ENCODE measurements at places on chromosomes 4 and X.

- no peaks in the 10 kb centered on the region for H3K27me3 ChIP-seq
- H3K4me3 ChIP-seq = no peak overlapping the region
- no peaks in the 10 kb centered on the region for H3K4me1 ChIP-seq
- no peak overlapping the region for H3K27ac ChIP-seq
- DNase-seq = no peak
These were observed 28.0 kb downstream of the PDHA2 start for GRCh38 chr4:95867919-95868318.

- H3K4me3 ChIP-seq = no peak overlapping the region
- H3K27ac ChIP-seq = no peak overlapping the region
- H3K27me3 ChIP-seq = no peaks in the 10 kb centered on the region
- no peak for DNase-seq
- no peaks in the 10 kb centered on the region for H3K4me1 ChIP-seq
- H3K36me3 ChIP-seq = no peaks in the 10 kb centered on the region
These were observed 5.2 kb upstream of the IRF2 start for GRCh38 chr4:184479516-184479950.

DNA sequence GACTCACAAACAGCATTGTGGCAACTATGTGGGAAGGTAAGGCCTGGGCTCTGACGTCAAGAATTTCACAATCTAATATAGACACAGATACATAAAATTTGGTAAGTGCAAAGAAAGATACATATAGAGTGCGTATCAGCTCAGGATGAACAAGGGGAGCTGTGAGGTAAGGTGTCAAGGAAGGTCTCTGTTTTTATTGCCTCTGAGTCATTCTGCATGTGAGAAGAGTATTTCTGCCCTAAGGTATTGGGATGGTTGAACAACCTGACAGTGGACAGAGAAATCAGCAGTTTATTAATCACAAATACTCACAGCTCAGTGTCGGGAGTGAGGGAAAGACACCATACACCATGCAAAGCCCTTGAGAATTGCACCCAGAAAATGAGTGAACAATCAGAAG lies 89.8 kb downstream of the COMMD8 start:
- DNase-seq = no peak
- no peaks in the 10 kb centered on the region for H3K4me1 ChIP-seq

DNA sequence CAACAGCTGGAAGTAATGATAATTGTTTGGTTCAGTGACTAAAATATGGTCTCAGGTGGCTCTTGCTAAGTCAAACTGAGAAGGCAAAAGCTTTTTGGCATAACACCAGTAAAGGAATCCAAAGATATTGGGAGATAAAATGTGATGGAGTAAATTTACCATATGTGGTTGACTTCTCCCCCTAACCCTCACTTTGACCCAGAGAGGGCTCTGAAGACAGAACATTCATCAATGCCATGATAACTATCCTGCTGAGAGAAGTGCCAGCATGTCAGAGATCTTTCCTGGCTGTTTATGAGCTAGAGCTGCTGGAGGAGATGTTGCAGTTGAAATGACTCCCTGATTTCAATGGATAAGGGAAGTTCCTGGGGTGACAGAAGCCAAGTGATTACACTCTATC lies 213.4 kb downstream of the SPCS3 start:
- no peak overlapping the region for H3K4me3 ChIP-seq
- DNase-seq = no peak
- H3K27me3 ChIP-seq = no peaks in the 10 kb centered on the region
- no peaks in the 10 kb centered on the region for H3K4me1 ChIP-seq
- H3K36me3 ChIP-seq = no peaks in the 10 kb centered on the region

GRCh38 chrX:124217304-124218251 lies 114.9 kb upstream of the TEX13D start:
- H3K4me3 ChIP-seq = no peak overlapping the region
- no peak overlapping the region for H3K27ac ChIP-seq
- H3K36me3 ChIP-seq = no peaks in the 10 kb centered on the region
- H3K27me3 ChIP-seq = peaks cover 5% of the 10 kb centered on the region
- DNase-seq = no peak

GRCh38 chr4:185396724-185397385 lies at the start of gene ANKRD37:
Gene ANKRD37 (plus strand): TSS chr4:185396841. CDS start chr4:185396924, 83 bp downstream.
- peak within 1 kb of the TSS; percentile 78 for H3K4me3 ChIP-seq
- no peaks in the 10 kb centered on the region for H3K36me3 ChIP-seq
- no peak for DNase-seq
- H3K27me3 ChIP-seq = no peaks in the 10 kb centered on the region

GRCh38 chrX:41336447-41336846 lies 2.5 kb downstream of the DDX3X start:
- H3K4me1 ChIP-seq = peaks cover 13% of the 10 kb centered on the region
- H3K27me3 ChIP-seq = no peaks in the 10 kb centered on the region
- no peak for DNase-seq
- peaks cover 8% of the 10 kb centered on the region for H3K36me3 ChIP-seq
- peak overlapping the region; percentile 78 for H3K4me3 ChIP-seq
- H3K27ac ChIP-seq = no peak overlapping the region

- no peaks in the 10 kb centered on the region for H3K27me3 ChIP-seq
- no peaks in the 10 kb centered on the region for H3K36me3 ChIP-seq
- H3K4me3 ChIP-seq = no peak overlapping the region
- H3K4me1 ChIP-seq = no peaks in the 10 kb centered on the region
- DNase-seq = no peak
- H3K27ac ChIP-seq = no peak overlapping the region
These were observed 372.9 kb upstream of the NDST3 start for GRCh38 chr4:117661091-117662072.

DNA sequence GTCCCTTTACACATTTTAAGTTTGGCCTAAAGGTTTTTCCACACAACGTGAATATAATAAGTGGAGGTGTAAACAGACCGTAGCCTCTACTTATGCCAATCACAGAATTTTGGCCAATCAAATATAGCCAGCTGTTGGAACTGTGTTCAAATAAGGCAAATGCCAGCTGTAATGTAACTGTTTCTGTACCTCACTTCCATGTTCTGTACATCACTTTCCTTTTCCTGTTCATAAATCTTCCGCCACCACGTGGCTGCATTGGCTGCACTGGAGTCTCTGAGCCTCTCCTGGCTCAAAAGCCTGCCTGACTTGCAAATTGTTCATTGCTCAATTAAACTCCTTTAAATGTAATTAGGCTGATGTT lies 105.1 kb upstream of the SMIM31 start:
- H3K27ac ChIP-seq = no peak overlapping the region
- H3K4me1 ChIP-seq = no peaks in the 10 kb centered on the region
- no peak for DNase-seq
- H3K27me3 ChIP-seq = no peaks in the 10 kb centered on the region

GRCh38 chr4:24840826-24841543 lies 45.6 kb downstream of the SOD3 start:
- H3K27me3 ChIP-seq = no peaks in the 10 kb centered on the region
- H3K27ac ChIP-seq = no peak overlapping the region
- H3K4me3 ChIP-seq = no peak overlapping the region
- H3K36me3 ChIP-seq = no peaks in the 10 kb centered on the region
- H3K4me1 ChIP-seq = no peaks in the 10 kb centered on the region

DNA sequence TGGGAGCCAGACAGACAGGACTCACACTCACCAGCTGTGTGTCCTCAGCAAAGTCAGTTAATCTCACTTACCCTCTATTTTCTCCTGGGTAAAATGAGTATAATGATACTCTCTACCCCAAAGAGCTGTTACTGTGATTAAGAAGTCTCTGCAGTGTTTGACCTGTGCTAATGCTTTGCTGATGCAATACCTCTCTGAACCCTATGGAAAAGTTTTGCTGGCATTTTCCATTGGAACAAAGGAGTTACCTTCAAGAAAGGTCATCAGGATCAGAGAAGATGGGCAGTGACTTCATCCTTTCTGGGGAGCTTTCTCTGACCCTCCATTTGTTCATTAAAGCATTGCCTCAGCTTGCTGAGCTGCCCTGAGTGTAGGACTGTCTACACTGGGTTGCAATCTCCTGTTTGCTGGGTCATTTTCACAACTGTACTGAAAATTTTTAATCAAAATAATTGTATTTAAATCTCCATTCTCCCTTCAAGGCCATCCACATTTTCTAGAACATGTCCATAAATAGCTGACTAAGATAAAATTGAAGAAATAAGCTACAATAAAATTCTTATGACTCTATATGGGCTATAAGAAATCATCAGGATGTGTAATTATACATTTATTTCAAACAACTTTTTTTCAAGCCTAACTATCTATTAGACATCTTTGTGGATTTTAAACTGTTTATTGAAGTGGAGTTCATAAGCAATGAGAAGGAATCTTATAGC lies 272.8 kb upstream of the CPEB2 start:
- H3K4me3 ChIP-seq = no peak overlapping the region
- no peak for DNase-seq
- H3K4me1 ChIP-seq = no peaks in the 10 kb centered on the region
- no peaks in the 10 kb centered on the region for H3K27me3 ChIP-seq

GRCh38 chr4:8559524-8560264 lies 20.5 kb upstream of the GPR78 start:
- H3K4me1 ChIP-seq = no peaks in the 10 kb centered on the region
- H3K27me3 ChIP-seq = no peaks in the 10 kb centered on the region
- no peak overlapping the region for H3K4me3 ChIP-seq
- no peaks in the 10 kb centered on the region for H3K36me3 ChIP-seq
- no peak overlapping the region for H3K27ac ChIP-seq

GRCh38 chrX:69503782-69504625 lies at the start of gene NALF2:
Gene NALF2 (plus strand): TSS chrX:69504326. CDS start chrX:69505283, 957 bp downstream.
- H3K27me3 ChIP-seq = no peaks in the 10 kb centered on the region
- DNase-seq = no peak
- peak within 1 kb of the TSS; percentile 60 for H3K4me3 ChIP-seq
- H3K4me1 ChIP-seq = no peaks in the 10 kb centered on the region

GRCh38 chr4:89303177-89303576 lies 4.4 kb downstream of the GPRIN3 start:
- H3K27me3 ChIP-seq = peaks cover 3% of the 10 kb centered on the region
- H3K4me3 ChIP-seq = no peak overlapping the region
- H3K36me3 ChIP-seq = no peaks in the 10 kb centered on the region
- no peaks in the 10 kb centered on the region for H3K4me1 ChIP-seq

DNA sequence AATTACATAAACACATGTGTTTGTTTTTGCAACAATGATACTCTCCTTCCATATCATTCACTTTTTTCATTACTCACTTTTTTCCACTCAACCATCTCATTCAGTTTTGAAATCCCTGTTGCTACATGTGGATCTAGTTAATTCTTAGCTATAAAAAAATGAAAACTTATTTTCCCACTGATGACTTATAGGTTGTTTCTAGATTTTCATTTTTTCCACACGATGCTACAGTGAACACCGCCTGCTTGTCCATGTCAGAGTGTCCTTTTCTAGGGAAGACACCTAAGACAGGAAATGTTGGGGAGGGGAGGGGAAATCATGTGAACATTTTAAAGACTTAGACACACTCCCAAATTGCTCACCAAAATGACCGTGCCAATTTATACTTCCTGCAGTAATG lies 70.2 kb downstream of the SUPT20HL2 start:
- no peaks in the 10 kb centered on the region for H3K27me3 ChIP-seq
- no peaks in the 10 kb centered on the region for H3K4me1 ChIP-seq
- H3K36me3 ChIP-seq = no peaks in the 10 kb centered on the region
- H3K27ac ChIP-seq = no peak overlapping the region
- no peak overlapping the region for H3K4me3 ChIP-seq

- H3K27ac ChIP-seq = no peak overlapping the region
- no peaks in the 10 kb centered on the region for H3K36me3 ChIP-seq
- no peaks in the 10 kb centered on the region for H3K27me3 ChIP-seq
These were observed 12.1 kb upstream of the ARAP2 start for GRCh38 chr4:36256398-36256891.

DNA sequence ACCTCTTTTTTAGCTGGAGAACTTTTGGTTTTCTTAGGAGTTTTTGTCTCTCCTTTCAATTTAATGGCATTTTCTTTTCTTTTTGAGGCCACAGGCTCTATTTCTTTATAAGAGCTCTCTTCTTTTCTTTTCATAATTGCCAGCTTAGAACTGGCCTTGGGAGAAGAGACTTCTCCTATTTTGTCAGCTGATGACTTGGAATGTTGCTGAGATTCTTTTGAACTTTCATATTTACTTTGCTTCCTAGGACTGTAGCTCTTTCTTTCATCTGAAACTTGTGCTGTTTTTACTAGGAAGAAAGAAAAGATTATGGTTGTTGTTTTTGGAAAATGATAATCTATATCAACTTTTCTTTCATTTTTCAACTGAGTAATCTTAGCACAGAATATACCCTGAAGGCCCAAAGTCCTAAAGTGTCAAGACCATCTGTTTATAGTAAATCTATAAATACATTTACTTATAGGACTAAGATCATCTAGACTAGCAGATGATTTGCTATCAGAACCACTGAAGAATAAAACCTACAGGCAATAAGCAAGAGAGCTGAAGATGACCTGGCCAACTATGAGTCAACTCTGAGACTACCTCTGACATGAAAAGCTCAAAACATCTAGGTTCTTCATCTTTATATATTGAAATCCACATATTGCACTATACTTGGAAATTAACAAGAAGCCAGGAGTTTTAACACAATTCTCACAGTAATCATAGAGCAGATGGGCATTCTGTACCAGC lies 45.6 kb downstream of the RFC1 start:
- no peak for DNase-seq
- no peaks in the 10 kb centered on the region for H3K27me3 ChIP-seq
- no peaks in the 10 kb centered on the region for H3K4me1 ChIP-seq
- H3K4me3 ChIP-seq = no peak overlapping the region

DNA sequence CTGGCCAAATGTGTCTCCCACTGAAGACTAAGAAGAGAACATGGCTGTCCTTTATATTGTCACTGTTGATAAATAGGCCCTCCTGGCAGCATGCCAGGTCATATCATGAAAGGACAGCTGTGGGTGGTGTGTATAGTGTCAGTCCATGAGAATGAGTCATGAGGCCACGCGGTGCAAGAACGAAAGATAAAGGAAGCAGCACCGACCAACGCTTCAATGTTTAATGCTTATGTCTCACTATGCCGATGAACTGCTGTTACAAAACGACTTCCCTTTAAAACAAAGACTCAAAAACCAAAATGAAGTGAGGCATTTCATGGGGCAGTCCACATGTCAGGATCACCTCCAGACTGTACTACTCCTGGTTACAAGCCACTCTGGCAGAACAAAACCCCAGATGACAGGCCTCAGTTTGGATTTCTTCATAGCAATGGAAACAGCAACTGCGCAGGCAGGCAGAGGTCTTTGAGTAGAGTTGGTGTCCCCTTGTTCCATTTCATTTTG lies 5.2 kb upstream of the TCEANC start:
- no peak overlapping the region for H3K4me3 ChIP-seq
- H3K36me3 ChIP-seq = no peaks in the 10 kb centered on the region
- H3K4me1 ChIP-seq = no peaks in the 10 kb centered on the region
- H3K27ac ChIP-seq = no peak overlapping the region
- no peaks in the 10 kb centered on the region for H3K27me3 ChIP-seq

DNA sequence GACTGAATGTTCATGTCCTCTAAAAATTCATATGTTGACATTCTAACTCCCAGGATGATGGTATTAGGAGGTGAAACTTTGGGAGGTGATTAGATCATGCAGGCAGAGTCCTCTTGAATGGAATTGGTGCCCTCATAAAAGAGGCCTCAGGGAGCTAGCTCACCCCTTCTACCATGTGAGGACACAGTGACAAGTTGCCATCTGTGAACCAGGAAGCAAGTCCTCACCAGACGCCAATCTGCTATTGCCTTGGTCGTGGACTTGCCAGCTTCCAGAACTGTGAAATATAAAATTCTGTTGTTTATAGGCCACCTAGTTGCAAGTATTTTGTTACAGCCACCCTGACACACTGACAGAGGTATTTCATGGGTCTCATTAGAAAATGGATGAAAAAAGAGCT lies 28.5 kb upstream of the LONRF3 start:
- DNase-seq = no peak
- no peak overlapping the region for H3K27ac ChIP-seq
- no peaks in the 10 kb centered on the region for H3K36me3 ChIP-seq
- no peaks in the 10 kb centered on the region for H3K4me1 ChIP-seq
- no peak overlapping the region for H3K4me3 ChIP-seq

All from Panc1 (cell line).